Activated CD8-positive, alpha-beta memory T cell treated with anti-CD3 and anti-CD28 coated beads for 48 hours (primary cell): ENCODE measurements at places on chromosomes 5 and 9.

GRCh38 chr9:136441681-136442245 is 2.1 kb upstream of the INPP5E start:
- DNase-seq, result no peak

DNA sequence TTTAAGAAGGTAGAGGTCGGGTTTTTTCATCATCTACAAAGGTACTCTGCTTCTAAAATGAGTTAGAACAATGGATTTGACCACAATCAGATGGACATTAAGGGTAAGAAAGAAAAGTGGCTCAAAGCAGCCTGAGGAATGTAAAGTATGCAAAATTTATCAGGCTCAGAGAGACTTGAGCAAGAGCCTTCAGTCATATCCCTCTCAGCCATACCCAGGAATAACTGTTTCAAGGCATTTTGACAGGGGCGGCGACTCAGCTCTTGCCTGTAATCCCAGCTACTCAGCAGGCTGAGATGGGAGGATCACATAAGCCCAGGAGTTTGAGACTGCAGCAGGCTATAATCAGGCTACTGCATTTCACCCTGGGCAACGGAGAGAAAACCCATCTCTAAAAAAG is 38.8 kb upstream of the ANXA2R start:
- DNase-seq, result no peak

DNA sequence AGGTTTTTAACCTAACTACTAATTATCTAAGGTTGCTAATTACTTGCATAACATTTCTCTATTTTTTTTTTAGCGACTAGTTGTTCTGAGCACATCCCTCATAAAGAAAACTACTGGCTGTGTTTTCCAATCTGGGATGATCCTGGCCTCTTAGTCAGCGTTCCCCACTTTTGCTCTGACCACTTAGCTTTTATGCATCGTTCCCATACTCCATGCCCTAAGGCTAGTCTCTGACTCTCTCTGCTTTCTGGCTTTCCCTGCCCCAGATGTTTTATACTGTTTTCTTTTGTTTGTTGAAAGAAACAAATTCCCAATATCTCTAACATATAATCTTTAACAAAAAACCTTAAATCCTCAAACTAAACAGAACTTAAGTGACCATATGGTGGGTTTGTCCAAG is 217.9 kb downstream of the SPATA31D1 start:
- DNase-seq, result no peak

GRCh38 chr5:24635209-24635608 is 9.6 kb downstream of the CDH10 start:
- no peak for DNase-seq

GRCh38 chr5:32531885-32532520 is 53.4 kb upstream of the SUB1 start:
- no peak for DNase-seq

GRCh38 chr9:108639696-108640095 is 216.1 kb downstream of the ACTL7B start:
- DNase-seq, result no peak

DNA sequence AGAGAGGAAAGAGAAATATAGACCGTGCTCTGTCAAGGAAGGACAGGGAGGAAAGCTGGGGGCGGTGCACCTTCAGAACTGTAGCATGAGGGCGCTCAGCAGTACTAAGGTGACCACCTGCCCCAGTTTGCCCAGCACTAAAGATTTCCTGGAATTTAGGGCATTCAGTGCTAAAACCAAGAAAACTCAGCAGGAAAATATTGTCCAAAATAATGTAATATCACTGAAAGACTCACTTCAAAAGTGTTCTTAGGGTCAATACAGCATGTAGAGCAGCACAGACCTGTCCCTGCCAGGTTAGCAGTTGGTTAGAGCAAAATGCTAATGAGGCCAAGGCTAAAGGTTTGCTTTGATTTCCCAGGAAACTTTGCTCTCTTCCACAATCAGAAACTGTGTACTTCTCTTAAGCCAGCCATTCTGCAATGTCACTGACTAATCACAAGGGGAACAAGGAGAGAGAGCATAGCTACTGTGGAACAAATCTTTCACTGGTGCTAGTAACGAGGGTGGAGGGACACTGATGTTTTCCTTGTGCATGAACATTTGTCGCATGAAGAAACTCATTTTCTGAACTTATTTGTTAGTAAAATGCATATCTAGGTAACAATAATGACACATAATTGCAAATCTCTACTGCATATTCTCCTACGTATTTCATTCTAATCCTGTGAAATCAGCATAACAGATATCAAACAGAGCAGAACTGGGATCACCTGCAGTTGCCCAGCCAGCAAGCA is 53.0 kb upstream of the GRAMD2B start:
- DNase-seq, result no peak

DNA sequence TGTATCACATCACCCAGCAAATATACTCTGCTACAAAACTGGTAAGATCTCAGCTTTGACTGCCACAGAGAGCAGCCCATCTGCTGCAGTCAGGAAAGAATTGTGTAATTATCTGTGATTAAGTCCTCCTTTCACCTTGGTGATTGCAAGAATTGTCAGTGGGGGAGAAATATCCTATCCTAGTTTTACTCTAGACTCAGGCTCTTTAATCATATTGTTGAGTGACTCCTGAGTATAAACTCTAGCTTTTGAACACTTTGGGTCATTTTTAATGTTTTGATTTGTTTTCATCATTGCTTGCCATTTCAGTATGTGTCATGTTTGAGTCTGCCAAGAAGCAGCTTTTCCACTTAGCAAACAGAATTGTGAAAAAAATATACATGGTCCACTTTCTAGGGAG is 32.1 kb downstream of the VCAN start:
- DNase-seq, result no peak

- no peak for DNase-seq
Observed at GRCh38 chr5:107134931-107135330, 535.8 kb downstream of the EFNA5 start.

GRCh38 chr5:93993161-93993560 is 251.8 kb upstream of the POU5F2 start:
- DNase-seq, result no peak

DNA sequence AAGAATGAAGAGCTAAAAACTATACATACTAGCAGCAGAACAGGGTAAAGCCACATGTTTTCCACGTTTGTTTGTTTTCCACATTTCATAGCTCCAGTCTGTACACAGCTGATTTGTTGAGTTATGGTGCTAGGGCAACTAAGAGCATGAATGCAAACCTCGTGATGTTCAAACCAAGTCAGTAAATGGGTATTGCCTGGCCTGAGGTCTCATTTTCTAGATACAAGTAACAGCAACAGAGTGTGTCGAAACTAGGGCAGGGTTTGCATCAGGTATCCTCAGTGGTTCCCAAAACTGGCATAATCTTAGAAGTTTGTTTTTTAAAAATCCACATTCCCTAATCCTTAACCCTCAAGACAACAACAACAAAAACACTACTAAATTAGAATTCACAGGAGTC is 89.3 kb downstream of the CEMIP2 start:
- no peak for DNase-seq

DNA sequence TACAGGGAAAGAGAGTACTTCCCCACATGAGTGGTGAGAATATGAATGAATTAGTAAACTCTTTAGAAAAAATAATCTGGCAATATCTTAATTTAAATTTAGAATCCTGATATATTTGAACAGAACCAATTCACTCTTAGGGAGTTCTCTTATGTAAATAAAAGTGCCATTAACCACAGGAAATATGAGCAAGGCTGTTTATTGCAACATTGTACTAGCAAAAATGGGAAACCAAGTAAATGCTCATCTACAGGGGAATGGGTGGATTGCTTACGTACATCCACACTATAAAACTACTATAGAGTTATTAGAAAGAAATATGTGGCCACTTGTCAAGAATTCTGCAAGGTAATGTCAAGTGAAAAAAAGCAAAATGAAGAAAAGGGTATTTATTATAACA is 274.5 kb downstream of the TLE1 start:
- DNase-seq, result no peak

DNA sequence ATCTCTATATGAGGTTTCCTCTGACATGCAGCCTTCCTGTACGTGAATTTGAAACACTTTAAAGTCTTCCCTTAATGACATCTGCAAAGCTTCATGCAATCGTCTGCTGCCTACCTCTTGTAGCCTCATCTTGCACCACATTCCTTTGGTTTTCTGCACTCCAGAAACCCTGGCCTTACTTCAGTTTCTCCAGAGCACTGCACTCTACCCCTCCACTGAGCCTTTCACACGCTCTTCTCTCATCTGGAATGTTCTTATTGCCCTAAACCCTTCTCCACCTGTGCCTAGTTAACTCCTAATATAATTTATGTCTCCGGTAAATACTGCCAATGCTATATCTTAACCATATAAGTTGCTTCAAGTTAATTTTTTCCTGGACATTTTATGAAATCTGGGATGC is 168.8 kb upstream of the SLC27A6 start:
- no peak for DNase-seq

GRCh38 chr9:2758898-2759510 is 41.7 kb downstream of the KCNV2 start:
- no peak for DNase-seq

- DNase-seq, result no peak
Observed at GRCh38 chr9:121637713-121638220, 13.7 kb upstream of the DAB2IP start.

GRCh38 chr5:5505815-5506214 is 83.3 kb downstream of the ICE1 start:
- no peak for DNase-seq

DNA sequence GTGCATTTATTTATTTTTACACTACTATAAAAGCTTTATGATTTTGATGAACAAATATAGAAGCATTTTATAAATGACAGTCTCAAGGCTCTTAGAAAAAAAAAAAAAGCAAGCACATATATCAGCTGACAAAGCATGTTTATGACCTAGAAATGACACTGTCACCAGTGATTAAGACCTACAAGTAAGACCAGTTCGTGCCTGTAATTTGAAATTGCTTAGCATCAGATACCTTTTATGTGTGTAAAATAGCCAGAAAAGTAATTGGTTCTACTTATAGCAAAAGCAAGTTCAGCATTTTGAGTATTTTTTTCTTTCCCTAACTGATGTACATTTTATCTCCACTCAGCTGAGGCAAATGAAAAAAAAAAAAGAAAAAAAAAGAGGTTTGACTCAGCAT is 808.4 kb downstream of the CDH18 start:
- no peak for DNase-seq

GRCh38 chr5:116787570-116787969 is 212.9 kb upstream of the SEMA6A start:
- no peak for DNase-seq

DNA sequence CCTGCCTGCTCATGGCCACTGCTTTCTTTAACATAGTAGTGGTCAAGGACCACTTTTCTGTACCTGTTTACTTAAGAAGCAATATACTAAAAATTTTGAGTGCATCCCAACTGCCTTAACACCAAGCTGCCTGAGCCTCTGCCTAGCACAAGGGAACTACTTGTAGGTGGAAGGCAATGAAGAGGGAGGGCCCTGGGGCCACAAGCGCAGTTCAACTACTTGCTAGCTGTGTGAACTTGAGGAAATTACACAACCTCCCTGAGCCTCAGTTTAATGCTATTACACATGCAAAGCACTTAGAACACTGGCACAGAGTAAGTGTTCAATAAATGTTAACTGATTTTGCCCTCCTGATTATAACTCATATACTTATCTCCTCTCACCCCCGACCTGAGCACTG is 6.3 kb downstream of the ARL15 start:
- no peak for DNase-seq

GRCh38 chr9:117945286-117945685 is 241.1 kb downstream of the TLR4 start:
- DNase-seq, result no peak

GRCh38 chr5:69295088-69295754 is 37.4 kb downstream of the CCDC125 start:
- no peak for DNase-seq

- DNase-seq, result no peak
Observed at GRCh38 chr5:34677428-34677827, 21.3 kb downstream of the RAI14 start.

- DNase-seq, result no peak
Observed at GRCh38 chr5:138645778-138646575, 70.8 kb upstream of the HSPA9 start.

GRCh38 chr9:129786481-129786880 is 16.5 kb upstream of the TOR1B start:
- no peak for DNase-seq

DNA sequence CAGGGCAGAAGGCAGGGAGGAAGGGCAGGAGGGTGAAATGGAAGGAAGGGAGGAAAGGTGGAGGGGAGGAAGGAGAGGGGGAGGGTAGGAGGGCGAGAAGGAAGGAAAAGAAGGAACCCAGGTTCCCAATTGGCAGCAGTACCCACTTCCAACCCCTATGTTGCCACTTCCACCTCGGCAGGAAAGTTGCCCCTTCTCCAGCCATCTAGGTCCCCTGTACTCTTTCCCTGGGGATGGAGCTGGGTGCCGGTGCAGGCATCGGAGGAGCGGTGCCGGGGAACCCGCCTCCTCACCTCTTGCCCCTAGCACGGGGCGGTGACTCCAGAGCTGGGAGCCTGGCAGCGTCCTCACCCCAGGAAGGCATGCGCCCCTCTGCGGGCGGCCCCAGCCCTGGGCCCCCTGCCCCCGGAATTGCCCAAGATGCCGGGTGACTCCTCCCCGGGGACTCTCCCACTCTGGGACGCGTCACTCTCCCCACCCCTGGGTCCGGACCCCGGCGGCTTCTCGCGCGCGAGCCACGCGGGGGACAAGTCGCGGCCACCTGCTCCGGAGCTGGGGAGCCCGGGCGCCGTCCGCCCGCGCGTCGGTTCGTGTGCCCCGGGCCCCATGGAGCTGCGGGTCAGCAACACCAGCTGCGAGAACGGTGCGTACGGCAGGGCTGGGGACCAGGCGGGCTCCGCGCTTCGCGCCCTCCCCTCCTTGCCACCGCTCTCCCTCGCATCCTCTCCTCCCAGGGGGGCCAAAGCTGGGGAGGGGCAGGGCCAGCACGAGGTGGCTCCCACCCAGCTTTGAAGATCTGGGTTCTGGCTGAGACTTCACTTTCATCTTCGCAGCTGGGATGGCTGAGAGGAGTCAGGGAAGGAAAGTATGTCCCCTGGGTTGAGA is at the start of gene NIPAL4:
NIPAL4 (plus strand) TSS at position 499 of the 885 bp plus-strand sequence; CDS start at position 607, 108 bp downstream.
- peak; percentile 10 for DNase-seq

DNA sequence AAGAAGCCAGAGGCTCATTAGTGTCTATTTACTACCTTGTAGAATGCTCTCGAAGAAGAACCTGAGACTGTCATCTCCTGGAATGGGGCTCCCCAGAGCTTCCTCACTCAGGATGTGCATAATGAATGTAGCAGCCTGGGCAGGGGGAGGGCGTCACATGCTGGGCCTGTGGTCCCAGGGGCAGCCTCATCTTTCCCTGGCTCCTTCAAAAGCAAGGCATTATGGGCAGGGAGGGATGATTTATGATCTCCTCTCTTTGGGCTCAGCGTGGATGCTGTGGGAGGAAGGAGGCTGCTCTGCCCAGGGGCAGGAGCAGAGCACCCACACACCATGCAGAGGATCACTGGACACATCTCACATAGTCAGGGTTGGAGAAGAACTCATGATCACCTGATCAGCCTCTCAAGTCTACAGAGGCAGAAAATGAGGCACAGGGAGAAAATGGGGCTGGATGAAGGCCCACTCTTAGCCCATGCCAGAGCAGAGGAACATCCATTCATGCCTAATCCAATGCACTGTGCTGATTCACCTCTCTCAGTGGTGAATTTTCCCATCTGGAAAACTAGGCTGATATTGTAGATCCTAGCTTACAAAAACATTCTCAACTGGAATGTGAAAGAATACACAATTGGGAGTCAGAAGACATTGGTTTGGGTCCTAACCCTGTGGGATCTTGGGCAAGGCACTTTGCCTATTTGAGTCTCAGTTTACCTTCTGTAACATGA is 173.7 kb downstream of the CARTPT start:
- no peak for DNase-seq

- DNase-seq, result no peak
Observed at GRCh38 chr5:142840575-142840974, 70.4 kb downstream of the ARHGAP26 start.

- DNase-seq, result no peak
Observed at GRCh38 chr5:32420506-32420905, 24.0 kb downstream of the ZFR start.
